ENCODE measurements at places on chromosomes 6 and 20.

GRCh38 chr6:16690608-16691142, 70.6 kb downstream of the ATXN1 start:
- no peak for DNase-seq

DNA sequence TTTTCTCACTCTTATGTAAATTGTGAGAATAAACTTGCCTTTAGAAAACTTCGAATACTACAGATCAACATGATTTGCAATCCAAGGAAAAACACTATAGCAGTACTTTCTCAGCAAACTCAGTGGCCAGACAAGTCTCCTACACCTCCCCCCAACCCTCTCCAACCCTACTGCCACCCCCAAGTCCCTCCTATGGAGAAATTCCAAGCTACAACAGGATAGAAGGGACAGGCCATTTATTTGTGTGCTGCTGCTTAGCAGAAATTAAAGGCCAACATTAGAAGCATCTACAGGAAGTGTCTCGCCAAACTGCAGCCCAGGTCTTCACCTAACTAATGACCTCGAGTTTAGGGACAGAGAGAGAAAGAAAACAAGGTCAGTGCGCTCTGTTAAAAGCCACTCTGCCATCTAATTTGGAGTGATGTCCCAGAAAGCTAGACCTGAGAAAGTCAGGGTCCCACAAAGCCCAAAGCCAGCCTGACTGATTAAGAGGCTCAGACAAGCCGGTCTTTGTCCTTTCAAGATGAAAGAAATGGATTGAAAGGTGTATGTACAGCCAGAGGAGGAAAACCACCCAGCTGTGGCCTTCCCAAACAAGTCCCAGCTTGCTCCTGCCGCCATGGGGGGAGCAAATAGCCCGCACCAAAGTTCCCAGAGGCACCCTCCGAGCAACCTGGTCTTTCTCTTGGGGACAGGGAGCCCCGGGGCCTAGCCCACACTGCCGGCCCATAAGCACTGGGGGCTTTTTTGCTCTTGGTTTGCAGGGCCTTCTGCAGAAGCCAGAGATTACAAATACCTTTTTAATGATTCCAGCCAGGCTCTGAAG, 3.4 kb downstream of the BMP7 start:
- no peak for DNase-seq

DNA sequence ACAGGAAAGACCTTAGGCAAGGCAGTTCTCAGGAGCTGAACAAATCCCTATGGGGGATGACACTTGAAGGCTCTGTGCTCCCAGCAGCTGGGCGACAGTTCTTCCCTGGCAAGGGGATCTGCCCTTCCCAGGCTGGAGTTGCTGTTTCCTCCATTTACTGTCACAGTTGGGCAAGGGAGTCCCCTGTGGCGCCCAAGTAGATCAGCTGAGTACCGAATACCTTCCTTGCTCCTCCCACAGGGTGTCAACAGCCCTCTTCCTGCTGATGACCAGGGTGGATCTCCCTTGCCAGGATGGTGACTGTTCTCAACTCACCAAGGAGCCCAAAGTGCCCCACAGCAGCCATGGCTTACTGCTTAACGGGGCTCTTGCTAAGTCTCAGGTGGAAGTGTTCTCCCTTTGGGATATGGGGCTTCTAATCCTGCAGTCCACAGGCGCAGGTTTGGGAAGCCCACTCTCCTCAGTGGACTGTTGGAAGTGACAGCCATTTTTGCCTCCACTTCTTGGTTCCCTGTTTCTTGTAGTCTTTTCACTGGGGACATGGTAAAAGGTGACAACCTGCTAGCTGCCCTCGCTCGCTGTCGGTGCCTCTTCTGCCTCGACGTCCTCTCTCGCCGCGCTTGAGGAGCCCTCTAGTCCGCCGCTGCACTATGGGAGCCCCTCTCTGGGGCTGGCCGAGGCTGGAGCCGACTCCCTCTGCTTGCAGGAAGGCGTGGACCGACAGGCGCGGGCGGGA, 5.7 kb upstream of the PSMG4 start:
- DNase-seq, result no peak

DNA sequence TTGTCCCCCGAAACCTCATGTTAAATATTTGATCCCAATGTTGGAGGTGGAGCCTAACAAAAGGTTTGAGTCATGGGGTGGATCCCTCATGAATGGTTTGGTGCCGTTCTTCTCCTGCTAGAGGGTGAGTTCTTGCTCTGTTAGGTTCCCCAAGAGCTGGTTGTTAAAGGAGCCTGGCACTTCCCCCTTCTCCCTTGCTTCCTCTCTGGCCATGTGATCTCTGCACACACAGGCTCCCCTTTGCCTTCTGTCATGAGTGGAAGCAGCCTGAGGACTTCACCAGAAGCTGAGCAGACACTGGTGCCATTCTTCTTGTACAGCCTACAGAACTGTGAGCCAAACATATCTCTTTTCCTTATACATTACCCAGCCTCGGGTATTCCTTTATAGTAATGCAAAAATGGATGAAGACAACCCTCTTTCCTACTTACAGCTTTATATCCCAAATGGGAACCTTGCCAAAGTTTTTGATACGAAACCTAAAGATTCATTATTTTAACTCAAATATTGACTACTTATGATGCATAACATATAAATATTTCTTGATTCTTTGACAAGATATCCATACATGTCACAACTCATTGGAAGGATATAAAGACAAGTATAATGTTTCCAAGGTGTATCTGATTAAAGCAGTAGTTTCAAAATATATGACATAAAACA, 61.0 kb downstream of the RNF182 start:
- DNase-seq, result no peak

GRCh38 chr6:11830105-11830504, 51.5 kb upstream of the ADTRP start:
- no peak for DNase-seq

DNA sequence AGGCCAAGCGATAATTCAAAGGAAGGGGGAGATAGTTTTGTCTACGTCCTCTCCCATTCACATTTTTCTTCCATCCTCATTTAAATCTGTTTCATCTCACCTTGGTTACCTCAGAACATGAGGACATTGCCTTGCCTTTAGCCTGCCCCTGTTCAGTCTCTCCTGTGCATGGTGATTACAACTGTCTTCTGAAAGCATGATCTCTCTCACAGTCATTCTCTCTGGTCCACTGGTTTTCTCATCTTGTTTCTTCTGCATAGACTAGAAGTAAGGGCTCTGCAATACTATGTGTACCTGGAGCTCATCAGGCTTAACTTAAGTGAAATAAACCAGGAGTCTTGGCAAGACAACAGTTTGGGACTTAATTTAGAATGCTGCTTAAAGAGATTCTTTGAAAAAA, 31.4 kb downstream of the CLVS2 start:
- DNase-seq, result no peak

DNA sequence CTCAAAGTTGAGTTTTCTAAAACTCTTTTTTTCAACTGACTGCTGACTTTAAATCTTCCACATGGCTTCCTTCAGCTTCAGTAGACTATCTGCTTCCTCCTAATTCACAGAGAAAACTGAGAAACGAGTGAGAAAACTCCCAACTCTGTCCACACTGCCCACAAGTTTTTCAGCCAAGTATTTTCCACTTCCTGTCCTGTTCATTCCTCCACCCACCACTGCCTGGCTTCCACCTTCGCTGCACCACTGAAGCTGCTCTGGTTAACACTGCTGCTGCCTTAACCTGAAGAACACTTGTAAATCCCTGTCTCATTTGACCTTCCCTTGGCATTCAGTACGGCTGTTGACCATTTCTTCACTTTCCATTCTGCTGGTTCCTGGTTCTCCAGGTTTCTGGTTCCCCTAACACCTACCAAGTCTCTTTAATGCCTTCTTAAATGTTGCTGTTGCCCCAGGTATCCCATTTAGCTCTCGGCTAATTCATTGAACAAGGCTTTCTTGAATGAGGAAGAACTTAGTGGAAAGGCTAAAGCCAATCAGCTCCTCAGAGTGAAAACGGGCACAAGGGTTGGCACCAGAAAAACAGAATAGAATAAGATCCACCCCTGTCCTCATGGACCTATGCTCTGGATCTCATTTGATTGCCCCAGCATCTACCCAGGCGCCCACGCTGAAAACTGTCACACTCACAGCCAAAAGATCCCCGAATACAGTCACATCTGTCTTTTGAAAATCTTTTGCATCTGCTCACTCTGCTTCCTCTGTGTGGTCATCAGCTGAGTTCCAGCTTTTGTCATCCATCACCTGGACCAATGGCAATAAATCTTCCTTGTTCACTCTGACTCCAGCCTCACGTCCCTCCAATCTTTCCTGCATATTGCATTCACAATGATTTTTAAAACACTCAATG, 104.4 kb upstream of the TAB2 start:
- no peak for DNase-seq

DNA sequence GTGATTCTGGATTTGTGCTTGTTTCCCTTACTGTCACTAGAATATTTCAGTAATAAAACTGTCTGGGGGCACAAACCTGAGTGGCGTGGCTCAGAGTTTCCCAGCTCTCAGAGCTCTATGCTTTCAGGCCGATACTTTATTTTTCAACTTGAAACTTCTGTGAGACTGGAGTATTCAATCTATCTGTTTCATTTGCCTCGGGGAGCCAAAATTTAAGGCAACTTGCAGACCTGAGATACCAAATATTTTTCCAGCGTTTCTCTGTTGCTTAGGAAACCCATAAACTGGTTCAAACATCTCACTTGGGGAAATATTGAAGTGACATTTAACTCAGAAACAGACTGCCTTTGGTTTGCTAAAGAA, 74.7 kb downstream of the SOBP start:
- no peak for DNase-seq

- no peak for DNase-seq
These were observed 147.3 kb downstream of the DLL1 start for GRCh38 chr6:170143401-170144150.

GRCh38 chr20:14334306-14334930, 3.0 kb downstream of the FLRT3 start:
- DNase-seq, result no peak

- DNase-seq, result no peak
These were observed 63.0 kb upstream of the INSM1 start for GRCh38 chr20:20304942-20305341.

GRCh38 chr6:144321839-144322591, 36.9 kb downstream of the UTRN start:
- no peak for DNase-seq

DNA sequence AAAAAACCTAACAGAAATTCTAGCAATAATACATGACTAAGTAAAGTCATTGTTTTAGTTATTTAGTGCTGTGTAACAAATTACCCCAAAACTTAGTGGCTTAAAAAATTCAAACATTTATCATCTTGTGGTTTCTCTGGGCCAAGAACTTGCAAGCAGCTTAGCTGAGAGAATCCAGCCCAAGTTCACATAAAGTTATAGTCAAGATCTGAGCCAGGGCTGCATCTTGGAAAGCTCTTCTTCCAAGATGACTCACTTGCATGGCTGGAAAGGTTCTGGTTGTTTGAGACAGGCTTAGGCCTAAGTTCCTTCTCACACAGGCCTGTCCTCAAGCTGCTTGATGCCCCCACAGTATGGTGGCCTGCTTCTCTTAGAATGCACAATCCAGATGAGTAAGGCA, 217.8 kb upstream of the TSHZ2 start:
- DNase-seq, result no peak

- DNase-seq, result no peak
These were observed 103.4 kb downstream of the LRRC1 start for GRCh38 chr6:53898026-53898795.

- no peak for DNase-seq
These were observed 351 bp downstream of the AURKA start for GRCh38 chr20:56391596-56392131.

DNA sequence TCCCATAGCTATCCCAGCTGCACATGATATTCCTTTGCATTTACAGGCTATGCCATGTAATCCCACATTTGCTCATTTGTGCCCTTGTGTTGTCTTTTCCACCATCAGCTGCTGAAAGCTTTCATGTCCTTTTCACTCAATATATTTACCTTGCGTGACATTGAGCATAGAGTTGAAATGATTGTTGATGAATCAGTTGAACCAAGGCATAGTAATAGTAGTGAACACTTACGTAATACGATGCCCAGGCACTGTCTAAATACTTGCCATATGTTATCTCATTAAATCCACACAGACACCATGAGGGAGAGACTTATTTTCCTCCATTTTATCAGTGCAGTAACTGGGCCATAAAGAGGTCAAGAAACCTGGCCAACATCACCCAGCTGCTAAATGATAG, 13.1 kb downstream of the RNF8 start:
- DNase-seq, result no peak

- DNase-seq, result no peak
These were observed 55.5 kb upstream of the RUNX2 start for GRCh38 chr6:45272626-45273025.

Measured in stimulated activated CD8-positive, alpha-beta memory T cell treated with anti-CD3 and anti-CD28 coated beads, Interleukin-15, amount 100 ng/mL, for 48 hours (primary cell).